Activated CD4-positive, CD25-positive, alpha-beta regulatory T cell (primary cell): ENCODE measurements at places on chromosomes 7 and 10.

- DNase-seq = no peak
Measured at GRCh38 chr10:79230328-79230830, 116.9 kb upstream of the PPIF start.

GRCh38 chr7:112064627-112065385, 141.4 kb downstream of the DOCK4 start:
- DNase-seq = no peak

DNA sequence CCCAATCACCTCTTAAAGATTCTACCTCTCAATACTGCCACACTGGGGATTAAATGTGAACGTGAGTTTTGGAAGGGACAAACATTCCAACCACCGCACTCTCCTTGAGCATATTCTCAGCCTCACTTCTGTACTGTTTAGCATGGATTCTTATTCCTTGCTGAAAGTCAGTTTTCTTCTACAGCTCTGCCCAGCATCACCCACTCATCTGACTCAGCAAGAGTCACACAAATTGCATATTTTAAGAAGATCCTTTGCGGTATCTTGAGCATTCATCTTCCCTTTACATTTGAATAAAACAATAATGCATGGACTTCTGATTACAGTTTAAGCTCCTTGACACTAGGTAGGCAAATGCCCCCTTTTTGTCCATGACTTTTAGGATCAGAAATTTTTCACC, 251.6 kb upstream of the MKLN1 start:
- no peak for DNase-seq

GRCh38 chr7:6420680-6421079, 27.1 kb downstream of the DAGLB start:
- DNase-seq = no peak

DNA sequence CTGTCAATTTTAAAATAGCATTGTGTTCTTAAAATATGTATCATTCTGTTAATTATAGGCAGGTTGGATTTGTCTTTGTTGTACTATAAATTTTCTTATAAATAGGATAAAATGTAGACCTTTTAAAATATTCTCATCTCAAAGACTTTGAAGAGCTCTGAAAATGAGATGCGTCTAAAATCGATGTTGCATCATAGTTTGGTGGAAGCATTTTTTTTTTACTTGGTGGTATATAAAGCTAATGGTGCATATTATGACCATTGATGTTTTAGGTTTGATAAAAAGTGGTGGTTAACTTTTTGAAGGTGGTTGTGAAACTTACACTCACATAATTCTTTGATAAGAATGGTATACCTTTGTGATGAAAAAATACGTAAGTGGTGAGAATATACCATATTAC, 69.1 kb downstream of the ZNRF2 start:
- no peak for DNase-seq

- no peak for DNase-seq
Measured at GRCh38 chr7:30369879-30370278, 85.5 kb downstream of the ZNRF2 start.

DNA sequence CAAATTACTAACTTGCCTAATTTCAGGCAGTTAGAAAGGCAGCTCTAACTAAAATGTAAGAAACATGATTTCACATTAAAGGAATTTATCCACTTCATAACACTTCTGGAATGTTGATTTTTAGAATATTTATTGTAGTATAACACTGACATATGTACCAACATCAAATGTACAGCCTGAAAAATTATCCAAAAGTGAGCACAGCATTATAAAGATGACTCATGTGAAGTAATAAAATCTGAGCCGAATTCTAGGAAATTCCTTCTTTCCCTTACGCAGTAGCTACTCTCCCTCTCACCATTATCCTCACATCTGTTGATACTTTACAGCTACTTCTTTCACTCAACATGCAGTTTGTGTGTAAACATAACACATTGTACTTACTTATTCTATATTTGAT, 610.6 kb downstream of the ZWINT start:
- DNase-seq = no peak

DNA sequence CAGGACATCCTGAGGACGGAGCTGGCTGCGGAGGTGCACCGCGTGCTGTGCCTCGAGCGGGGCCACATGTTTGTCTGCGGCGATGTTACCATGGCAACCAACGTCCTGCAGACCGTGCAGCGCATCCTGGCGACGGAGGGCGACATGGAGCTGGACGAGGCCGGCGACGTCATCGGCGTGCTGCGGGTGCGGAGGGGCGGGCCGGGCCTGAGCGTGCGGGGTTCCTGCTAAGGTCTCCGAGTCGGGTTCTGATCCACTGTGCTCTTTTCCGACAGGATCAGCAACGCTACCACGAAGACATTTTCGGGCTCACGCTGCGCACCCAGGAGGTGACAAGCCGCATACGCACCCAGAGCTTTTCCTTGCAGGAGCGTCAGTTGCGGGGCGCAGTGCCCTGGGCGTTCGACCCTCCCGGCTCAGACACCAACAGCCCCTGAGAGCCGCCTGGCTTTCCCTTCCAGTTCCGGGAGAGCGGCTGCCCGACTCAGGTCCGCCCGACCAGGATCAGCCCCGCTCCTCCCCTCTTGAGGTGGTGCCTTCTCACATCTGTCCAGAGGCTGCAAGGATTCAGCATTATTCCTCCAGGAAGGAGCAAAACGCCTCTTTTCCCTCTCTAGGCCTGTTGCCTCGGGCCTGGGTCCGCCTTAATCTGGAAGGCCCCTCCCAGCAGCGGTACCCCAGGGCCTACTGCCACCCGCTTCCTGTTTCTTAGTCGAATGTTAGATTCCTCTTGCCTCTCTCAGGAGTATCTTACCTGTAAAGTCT, 10.4 kb downstream of the ATG9B start:
- DNase-seq = peak; percentile 80

GRCh38 chr7:116377721-116378120, 121.8 kb upstream of the CAV2 start:
- no peak for DNase-seq

DNA sequence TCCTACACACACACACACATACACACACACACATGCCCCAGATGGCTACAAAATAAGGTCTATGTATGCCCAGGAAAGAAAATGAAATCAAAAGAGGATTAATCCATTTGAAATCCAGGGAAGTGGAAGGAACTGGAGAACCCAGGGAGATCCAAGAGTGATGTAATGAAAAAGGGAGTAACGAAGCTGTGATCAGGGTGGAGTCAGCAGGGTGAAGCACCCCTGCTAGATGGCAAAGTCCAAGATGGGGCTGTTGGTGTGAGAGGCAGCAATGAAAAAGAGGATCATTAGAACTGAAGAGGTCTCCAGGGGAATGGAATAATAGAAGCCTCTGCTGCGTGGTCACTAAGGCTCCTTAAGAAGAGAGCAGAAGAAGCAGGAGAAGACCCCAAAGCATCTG, 43.6 kb upstream of the IL6 start:
- DNase-seq = no peak

DNA sequence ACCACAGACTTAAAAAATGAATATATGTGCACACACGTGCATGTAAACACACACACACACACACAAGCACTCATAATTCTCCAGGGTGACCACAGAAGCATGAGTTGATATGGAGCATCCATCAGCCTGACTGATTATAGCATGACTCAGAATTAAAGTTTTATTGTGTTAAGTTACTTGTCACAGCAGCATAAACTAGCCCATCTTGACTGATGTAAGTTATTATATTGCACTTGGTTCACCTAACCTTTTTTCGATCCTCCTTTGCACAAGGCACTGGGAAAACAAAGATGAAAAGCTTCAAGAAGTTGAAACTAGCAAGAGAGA, 18.8 kb upstream of the SLC35G1 start:
- DNase-seq = no peak

GRCh38 chr7:110454713-110455112, 636.2 kb upstream of the LRRN3 start:
- no peak for DNase-seq

GRCh38 chr10:110859206-110859972, 12.3 kb upstream of the PDCD4 start:
- no peak for DNase-seq

GRCh38 chr7:134637934-134638719, 8.5 kb upstream of the BPGM start:
- DNase-seq = no peak

GRCh38 chr10:122715576-122715975, 15.9 kb upstream of the C10orf120 start:
- DNase-seq = no peak

DNA sequence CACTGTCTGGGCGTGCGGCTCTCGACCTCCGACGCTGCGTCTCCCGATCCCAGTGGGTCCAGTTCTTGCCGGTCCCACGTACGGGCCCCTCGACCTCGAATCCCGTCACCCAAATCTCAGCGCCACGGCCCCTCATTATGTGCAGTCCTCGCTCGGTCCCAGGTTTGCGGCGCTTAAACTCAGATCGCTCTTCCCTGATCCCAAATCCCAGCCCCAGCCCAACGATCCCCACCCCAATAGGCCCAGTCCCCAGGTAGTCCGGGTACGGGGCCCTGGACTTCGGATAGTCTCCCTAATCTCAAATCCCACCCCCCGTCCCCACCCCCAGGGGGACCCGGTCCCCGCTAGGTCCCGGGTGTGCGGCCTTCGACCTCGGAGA, 666 bp downstream of the HNRNPF start:
- peak; percentile 44 for DNase-seq

- DNase-seq = no peak
Measured at GRCh38 chr10:78255214-78255613, 221.6 kb downstream of the RPS24 start.

DNA sequence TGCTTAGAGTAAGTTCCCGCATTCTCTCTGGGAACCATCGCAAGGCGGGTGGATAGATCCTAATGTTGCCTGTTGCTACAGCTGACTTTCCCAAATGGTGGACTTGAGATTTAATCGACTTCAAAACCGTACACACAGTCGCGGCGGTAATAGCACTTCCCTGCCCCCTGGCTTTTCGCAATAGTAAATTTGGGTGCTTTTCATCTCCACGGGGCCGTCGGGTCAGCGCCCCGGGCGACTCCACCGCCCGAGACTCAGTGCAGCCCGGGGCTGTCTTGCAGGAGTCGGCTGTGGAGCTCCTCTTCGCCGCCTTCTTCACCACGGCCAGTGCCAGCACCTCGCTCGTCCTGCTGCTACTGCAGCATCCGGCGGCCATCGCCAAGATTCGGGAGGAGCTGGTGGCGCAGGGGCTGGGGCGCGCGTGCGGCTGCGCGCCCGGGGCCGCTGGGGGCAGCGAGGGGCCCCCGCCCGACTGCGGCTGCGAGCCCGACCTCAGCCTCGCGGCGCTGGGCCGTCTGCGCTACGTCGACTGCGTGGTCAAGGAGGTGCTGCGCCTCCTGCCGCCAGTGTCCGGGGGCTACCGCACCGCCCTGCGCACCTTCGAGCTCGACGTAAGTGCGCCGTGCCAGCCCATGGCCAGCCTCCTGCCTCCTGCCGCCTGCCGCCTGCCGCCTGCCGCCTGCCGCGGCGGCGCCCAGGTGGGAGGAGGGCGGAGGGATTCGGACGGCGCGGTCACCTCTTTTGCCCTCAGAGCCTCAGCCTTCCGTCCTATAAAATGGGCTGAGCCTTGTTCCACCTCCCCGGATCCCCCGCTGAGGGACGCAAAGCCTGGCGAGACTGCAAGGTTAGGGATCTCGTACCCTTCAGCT, 5.3 kb downstream of the CYP26C1 start:
- DNase-seq = no peak

DNA sequence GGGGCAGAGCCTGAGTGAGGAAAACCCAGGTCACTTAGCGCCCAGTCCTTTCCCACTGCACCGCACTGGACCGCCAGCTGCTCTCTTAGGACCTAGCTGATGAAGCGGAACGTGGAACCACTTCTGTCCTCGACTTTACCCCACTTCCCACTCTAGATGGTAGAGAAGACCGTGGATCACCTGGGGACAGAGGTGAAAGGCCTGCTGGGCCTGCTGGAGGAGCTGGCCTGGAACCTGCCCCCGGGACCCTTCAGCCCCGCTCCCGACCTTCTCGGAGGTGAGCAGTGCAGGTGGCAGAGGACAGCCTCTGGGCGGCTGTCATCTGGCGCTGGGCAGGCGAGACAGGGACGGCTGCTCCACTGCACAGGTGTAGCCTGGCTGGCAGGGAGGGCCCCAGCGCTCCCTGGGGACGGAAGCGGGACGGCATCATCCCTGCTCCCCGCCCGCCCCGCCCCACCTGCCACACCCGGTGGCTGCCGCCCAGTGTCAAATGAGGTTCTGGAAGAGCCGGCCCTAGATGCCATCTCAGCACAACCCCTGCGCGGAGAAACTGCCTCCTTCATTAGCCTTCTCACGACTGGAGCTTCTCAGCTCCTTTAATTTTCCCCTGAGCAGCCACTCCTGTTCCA, 11.7 kb downstream of the PLAC9 start:
- DNase-seq = no peak

GRCh38 chr10:112689327-112690072, 242.5 kb downstream of the VTI1A start:
- no peak for DNase-seq

DNA sequence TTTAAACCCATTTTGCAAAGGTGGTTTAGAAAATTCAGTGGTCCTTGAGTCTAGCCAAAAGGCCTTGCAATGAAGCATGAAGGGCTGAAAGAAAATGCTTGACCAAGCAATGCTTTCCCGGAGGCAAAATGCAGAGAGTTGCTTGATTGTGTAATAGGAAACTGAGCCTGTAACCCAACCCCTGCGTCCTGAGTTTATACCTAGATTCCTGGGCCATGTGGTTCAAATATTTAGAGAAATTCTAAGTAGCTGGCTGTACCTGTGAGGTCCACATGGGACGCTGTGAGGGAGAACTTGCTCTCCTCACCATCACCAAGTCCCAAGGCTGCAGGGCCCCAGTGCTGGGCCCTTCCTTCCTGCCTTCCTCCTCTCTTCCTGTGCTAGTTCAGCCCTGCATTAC, 45.7 kb downstream of the CXCL12 start:
- no peak for DNase-seq

- DNase-seq = no peak
Measured at GRCh38 chr7:28411876-28412662, at the start of gene CREB5. TSS of gene CREB5 (plus strand) at chr7:28412518. CDS start at chr7:28412915, 397 bp downstream.

- DNase-seq = no peak
Measured at GRCh38 chr10:4196771-4197390, 411.9 kb upstream of the KLF6 start.

DNA sequence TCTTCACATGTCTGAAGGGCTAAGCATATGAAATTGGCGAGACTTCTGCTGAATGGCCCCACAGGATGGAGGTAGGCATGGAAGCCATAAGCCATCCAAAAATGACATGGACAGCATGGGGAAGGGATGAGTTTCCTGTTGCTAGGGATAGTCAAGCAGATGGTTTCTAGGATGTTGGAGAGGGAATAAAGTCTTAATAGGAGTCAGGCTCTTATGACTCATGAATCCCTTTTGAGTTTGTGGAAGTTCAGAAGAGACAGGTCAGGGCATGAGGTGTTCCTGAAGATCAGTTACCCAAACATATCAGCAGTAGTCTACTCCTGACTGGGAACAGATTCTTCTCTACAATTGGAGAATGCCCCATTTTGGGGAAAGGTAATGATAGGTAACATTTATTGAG, 243.9 kb downstream of the REEP3 start:
- DNase-seq = no peak
